Activated CD8-positive, alpha-beta memory T cell treated with anti-CD3 and anti-CD28 coated beads for 24 hours (primary cell): ENCODE measurements at places on chromosomes 2 and 18.

DNA sequence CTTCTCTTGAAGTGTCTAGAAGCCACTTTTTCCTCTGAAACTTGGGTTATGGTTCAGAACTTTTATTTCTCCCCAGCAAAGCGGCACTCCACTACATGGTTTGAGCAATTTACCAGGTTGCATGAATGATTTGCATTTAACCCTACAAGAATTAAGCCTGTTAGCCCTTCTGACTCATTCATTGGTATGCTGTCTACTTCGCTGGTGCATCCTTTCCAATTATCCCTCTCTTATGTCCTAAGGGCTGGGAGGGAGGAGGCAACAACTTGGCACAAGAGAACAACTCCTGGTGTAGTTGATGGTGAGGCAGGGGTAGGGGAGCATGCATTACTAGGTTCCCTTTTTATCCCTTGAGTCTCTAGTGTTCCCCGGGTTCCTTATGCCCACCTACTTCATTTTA lies 293.4 kb upstream of the MEX3C start:
- no peak for DNase-seq

GRCh38 chr2:40102447-40102846 lies 323.4 kb upstream of the THUMPD2 start:
- DNase-seq: no peak

- no peak for DNase-seq
Measured at GRCh38 chr18:44452346-44452745, 228.3 kb upstream of the SETBP1 start.

- DNase-seq: no peak
Measured at GRCh38 chr2:153005071-153005730, 286.8 kb downstream of the ARL6IP6 start.

DNA sequence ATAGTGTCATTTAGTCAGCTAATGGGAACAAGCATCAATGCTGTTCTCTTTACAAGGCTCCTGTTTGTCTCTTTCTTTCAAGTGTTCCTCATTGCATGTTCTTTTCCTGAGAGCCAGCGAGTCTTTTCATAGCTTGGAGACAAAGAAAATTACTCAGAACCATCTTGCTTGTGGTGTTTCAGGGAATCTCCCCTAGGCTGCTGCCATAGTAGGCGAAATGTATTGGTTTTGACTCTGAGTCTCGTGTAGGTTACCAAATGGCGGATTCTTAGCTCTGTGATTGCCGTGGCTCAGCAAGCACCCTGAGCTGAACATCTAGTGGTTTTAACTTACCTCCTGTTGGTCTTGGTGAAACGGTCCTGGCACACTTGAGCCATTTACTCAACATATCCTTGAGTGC lies 68.7 kb downstream of the RHBDD1 start:
- DNase-seq: no peak

DNA sequence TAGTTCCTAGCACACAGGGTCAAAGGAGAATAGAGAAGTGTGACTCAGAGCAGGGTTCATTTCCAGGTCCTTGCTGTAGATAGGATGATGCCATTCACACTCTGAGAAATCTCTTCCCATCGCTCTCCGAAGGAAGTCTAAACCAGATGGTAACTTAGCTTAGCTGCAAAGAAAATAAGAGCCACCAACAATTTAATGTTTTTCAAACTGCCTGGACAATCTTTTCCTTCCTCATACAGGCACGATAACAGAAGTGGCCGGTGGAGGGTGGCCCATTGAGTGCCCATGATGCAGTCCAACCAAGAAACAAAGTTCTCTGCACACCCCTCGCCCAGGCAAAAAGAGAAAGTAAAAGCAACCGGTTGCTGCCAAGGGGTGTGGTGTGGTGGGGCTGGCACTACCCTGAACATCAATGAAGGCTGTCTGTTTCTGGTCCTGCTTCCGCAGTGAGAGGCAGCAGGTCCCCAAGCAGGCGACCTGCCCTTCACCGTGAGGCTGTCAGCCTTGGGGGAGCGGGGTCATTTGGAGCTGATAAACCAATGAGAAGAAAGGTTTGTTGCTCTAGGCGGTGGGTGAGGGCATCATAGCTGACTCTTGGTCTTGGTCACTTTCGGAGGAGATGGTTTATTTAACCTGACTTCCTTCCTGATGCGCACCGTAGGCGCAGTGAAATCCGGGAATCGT lies 105.6 kb upstream of the CD302 start:
- DNase-seq: peak; percentile 79

DNA sequence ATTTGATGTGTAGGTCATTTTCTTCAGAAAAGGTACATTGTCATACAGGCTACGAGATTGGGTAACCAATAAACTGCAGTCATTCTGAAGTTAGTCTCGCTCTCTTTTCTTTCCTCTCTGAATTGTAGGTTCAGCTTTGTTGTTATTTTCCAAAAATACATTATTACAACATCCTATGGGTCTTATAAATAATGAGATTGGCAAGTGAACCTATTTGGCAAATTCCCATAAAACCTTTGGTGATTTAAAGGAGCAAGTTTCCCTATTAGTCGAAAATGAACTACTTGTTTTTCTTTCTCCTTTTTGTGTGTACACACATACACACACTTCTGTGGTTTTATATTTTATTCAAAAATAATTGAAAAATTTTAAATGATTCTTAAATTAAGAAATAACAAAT lies 67.0 kb downstream of the ARHGAP28 start:
- DNase-seq: no peak

GRCh38 chr18:8899000-8899399 lies 193.6 kb downstream of the MTCL1 start:
- DNase-seq: no peak

DNA sequence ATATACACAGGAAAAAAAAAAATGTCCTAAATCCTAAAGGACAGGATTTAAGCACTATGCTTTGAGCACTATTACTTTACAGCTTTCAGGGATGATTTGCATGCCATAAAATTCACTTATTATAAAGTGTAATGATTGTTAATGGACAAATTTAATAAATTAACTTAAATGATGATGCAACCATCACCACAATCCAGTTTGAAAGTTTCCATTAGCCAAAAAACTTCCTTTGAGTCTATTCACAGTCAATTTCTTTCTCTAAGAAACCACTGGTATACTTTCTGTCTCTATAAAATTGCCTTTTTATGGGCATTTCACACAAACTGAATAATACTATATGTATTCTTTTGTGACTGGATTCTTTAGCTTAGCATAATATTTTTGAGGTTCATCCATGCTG lies 111.1 kb upstream of the RIOK3 start:
- DNase-seq: no peak

DNA sequence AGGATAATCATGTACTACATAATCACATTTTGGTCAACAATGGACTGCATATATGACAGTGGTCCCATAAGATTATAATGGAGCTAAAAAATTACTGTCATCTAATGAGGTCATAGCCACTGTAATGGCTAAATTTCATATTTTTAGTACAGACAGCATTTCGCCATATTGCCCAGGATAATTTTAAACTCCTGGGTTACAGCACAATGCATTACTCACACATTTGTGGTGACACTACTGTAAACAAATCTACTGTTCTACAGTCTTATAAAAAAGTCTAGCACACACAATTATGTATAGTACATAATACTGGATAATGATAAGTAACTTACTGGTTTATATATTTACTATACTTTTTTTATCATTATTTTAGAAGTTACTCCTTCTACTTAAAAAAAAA lies 12.8 kb downstream of the EIF2AK2 start:
- no peak for DNase-seq

DNA sequence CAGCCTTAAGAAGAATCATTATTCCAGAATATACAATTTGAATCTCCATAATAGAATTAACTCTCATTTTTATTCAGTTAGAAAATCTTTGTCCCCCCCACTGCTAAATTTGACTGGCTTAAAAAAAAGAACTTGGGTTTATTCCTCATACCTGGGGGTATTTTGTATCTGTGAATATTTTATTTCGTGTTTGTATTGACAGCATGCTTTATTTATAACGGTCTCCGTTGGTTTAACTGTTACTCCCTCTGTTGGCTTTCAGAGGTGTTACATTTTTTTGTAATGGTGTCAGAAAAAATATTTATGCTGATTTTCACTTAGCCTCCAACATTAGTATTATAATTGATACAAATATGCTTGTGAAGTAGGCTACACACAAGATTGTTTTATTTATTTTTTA lies 109.1 kb downstream of the HAUS1 start:
- no peak for DNase-seq

DNA sequence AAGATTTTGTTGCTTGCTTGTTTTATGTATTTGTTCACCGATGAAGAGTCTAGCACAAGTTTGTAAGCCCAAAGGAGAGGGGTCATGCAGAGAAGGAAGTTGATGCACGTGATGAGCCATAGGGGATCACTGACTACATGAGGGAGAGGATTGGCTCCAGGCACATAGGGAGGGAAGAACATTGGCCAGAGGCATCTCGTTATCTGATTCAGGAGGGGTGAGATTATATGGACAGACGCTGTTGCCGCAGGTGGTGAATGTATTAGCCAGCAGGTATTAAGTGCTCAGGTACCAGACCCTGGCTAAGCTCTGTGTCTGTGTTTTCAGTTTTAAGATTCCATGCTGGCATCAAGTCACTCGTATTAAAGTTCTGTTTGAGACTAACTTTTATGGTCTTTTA lies 91.8 kb upstream of the CHST9 start:
- no peak for DNase-seq

GRCh38 chr18:70337139-70337972 lies 48.5 kb downstream of the SOCS6 start:
- no peak for DNase-seq

DNA sequence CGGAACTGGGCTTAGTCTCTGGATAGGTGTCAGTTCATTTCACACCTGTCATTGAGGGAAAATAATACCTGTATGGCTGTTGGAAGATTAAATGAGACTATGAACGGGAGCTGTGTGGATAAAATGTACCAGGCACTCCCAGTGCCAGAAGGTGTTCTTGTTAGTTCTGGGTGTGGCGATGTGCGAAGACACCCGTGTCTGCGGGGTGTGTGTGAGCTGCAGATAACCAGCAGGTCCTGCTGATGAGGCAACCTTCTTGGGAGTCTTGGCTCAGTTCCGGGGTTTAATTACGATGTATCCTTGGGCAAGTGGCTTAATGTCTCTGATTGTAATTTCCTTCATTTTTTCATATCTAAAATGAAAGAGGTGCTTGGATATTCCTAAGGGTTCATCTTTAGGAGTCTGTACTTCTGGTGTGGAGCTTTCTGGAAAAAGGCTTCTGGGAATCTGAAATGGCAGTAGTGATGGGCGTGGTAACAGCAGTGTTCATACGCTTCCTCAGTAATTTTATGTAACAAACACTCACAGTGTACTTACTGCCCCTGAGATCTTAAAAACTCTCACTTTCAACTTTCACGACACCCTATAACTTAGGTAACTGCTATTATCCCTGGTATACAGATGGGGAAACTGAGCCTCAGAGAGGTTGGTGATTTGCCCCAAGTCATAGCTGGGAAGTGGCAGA lies 35.0 kb downstream of the NEDD4L start:
- DNase-seq: no peak

DNA sequence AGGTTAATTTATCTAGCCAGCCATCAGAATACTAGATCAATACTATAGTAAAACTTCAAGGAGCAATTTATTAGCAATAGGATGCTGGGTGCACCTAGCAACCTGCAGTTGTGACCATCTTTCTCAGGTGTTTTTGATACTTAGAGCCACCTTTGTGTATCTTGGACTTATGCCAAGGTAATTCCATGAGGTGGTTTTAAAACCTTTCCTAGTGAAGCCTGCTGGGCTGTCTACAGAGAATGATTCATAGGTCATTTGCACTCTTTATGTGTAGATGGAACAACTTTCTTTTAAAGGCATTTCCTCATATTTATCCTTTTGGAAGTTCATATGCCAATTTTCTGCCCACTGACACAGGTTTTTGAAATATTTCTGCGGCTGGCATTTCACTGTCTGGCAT lies 1030.1 kb upstream of the POU3F3 start:
- DNase-seq: no peak

- DNase-seq: no peak
Measured at GRCh38 chr18:46385124-46385523, 271.9 kb downstream of the LOXHD1 start.

DNA sequence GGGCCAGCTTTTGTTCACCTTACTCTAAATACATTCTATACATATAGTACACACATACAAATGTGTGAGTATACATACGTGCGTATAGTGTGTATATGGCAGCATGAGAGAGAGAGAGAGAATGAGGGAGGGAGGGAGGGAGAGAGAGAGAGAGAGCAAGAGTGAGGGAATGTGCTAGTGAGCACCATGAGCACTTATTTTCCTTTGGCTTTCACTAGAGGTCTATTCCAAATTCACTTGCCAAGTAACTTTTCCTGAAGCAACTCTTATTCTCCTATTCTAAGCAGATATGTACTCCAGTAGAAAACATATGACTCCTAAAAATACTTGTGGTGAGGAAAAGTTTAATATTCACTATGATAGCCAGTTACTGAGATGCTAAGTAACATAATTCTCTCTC lies 85.7 kb downstream of the COBLL1 start:
- no peak for DNase-seq

DNA sequence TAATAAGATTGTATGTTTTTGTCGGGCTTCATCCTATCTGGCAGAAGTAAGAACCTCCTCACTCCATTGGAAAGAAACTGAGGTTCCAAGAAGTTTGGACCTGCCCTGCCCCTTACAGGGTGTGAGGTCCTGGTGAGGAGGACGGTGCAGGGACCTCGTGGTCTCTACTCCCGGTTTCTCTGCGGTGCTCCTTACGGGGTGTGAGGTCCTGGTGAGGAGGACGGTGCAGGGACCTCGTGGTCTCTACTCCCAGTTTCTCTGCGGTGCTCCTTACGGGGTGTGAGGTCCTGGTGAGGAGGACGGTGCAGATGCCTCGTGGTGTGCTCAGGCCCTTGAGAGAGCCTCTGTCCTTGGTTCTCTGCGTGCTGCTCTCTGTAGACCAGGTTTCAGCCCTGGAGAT lies 5.2 kb downstream of the CTDP1 start:
- no peak for DNase-seq

DNA sequence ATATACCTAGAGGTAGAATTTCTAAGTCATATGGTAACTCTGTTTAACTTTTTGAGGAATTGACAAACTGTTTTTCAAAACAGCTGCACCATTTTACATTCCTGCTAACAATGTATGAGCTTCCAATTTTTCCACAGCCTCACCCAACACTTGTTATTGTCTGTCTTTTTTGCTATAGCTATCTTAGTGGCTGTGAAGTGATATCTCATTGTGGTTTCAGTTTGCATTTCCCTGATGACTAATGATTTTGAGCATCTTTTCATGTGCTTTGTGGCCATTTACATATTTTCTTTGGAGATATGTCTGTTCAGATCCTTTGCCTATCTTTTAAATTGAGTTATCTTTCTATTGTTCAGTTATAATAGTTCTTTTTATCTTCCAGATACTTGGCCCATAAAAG lies 273.8 kb downstream of the AGPS start:
- DNase-seq: no peak

DNA sequence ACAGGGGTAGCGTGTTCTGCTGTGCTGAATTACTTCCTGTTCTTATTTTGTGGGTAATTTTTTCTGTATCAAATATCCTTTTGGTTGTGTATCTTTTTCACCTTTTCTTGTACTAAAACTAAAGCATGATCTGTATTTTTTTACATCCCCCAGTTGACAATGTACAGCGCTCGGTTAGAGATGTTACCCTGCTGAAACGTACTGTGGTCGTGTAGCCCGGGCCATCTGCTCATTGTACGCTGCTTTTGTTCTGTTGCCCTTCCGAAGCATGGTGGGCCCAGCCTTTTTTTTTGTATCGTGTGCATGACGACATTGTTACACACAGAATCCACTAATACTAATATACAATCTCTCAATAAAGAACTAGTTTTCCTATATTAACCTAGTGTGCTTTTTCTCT lies 233.1 kb downstream of the HAUS1 start:
- no peak for DNase-seq
